ENCODE measurements at places on chromosomes 4 and X.

DNA sequence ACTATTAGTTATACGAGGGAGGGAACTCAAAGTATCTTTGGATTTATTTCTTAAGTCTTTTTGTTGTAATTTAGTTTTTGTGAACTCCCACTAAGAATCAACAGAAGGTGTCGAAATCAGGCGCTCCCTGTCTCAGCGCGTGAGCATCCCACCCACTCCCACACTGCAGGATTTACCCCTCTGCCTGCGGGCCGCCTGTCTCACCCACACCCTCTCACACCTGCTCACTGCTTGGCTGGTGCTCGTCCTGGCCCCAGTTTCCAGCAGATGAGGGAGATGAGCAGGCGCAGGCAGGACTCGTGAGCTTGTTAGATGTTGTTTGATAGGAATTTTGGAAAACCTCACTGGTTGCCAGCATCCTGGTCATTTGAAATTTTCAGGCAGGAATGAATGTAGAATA is 20.8 kb upstream of the HGFAC start:
- DNase-seq, result no peak

DNA sequence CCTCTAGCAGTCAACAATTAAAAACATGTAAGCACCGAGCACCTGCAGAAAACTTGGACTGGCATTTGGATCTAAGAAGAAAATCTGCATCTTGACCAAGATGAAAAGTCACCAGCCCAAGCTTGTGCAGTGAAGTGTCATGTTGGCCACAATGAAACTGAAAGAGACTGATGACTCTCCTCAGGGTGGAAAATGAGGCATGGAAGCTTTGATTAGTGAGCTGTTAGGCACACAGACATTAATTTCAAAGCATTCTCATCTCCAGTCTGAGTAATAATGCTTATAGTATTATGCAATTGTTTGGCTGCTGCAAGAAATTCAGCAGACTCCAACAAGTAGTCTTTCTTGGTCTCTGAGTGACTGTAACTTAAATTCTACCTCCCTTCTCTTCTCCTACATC is 150.1 kb downstream of the AR start:
- no peak for DNase-seq

DNA sequence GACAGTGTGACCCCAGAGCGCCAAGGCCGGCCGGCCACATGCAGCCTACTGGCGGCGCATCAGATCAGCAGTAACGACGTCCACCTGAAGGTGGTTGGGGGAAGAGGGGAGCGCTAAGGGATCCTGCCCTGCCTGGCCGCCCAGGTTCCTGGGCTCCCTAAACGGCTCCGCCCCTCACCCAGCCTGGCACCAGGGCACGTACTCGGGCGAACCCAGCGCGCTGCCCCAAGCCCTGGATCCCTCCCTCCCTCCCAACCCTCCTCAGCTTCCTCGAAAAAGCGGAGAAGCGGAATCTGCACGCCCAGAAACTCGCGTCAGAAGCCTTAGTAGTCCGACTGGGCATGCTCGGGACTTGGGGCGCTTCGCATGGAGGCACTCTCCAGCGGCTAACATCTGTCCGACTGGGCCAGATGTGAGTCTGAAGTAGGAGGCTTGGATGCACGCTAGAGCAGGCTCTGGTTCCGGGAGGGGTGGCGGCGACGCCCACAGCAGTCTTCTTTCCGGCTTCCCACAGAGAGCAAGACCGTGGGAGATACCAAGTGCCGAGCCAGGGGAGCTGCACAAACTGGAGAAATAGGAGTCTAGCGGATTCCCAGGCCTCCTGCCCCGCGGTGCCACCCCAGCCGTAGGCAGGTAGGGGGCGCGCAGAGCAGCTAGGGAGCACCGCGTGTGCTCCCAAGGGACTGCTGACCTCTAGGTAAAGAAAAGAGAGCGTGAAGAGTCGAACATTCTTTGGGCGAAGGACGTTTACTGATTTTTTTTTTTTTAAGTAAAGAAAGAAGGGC is 114.3 kb upstream of the TEX13C start:
- peak; percentile 55 for DNase-seq

GRCh38 chr4:108382751-108383150 is 214.0 kb upstream of the LEF1 start:
- no peak for DNase-seq

- peak; percentile 25 for DNase-seq
These were observed 32.7 kb upstream of the MBTPS2 start for GRCh38 chrX:21806691-21807090.

- no peak for DNase-seq
These were observed 128.3 kb downstream of the MANBA start for GRCh38 chr4:102632241-102633065.

DNA sequence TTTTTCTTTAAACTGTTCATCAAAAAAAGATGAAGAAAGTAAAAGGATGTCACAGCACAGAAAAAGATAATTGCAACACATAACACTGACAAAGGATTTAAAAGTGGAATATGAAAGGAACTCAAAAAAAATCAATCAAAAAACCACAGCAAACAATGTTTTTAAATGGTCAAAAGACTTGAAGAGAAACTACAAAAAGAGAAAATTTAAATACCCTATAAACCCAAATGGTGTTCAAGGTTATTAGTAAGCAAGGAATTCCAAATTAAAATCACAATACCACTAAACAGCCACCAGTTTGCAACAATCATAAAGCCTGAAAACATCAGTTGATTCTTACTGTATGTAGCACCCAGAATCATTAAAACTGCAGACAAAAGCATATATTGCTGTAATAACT is 36.5 kb upstream of the PCDH10 start:
- DNase-seq, result no peak

DNA sequence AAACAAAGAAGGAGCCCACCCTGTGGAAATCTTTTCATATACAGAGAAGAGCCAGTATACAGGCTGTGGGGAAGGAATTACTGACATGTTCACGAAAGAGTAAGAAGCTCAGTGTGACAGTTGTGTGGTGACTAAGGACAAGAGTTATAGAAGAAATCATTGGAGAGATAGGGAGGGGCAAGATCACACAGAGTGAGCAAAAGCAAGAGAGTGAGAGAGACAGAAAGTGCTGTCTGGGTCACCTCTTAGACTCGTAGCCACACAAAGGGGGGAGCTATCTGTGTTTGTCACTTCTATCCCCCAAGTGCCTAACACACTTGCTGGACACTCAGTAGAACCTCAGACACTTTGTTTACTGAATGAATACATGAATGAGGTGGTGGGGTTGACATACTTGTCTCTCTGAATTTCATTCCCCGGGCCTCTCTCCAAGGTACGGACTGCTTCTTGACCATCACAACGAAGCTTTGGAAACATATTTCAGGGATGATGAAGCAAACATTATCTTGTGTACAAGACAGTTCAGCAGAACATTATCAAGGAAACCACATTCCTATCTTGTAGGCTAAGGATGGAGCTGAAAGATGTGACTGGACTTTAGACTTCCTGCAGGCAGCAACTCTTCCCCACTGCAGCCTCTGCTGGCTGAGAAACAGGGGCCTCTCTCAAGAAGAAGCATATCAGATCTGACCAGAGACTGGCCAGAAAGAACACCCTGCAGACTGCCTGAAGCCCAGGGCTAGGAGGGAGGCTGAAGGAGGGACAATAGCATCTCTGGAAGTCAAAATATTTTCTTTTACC is 168.2 kb downstream of the AMELX start:
- DNase-seq, result no peak

DNA sequence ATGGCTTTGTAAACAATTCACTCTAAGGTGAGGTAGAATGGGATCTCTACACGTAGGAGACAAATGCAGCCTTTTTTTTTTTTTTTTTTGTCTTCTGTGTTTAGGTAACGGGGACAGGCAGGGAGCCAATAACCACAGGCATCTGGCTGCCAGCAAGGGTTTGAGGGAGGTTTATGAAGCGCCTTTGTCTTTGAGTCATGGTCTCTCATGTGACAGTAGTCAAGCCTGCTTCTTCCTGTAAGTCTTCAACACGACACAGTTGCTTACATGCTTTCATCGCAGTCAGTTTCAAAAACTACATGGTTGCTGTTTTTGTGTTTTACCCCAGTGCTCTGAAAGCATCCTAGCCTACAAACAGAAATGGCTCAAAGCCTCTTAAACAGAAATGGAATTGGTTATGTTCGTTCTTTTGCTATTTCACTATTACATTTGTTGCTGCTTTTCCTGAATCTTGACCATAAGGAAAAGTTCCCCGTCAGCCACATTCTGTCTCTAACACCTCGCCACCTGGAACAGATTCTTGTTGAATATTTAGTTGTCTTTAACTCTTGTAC is 127.8 kb upstream of the METTL14 start:
- DNase-seq, result no peak

GRCh38 chr4:159484864-159485263 is 382.0 kb downstream of the RAPGEF2 start:
- DNase-seq, result no peak

GRCh38 chr4:183384516-183384915 is 59.9 kb upstream of the CDKN2AIP start:
- DNase-seq, result no peak

DNA sequence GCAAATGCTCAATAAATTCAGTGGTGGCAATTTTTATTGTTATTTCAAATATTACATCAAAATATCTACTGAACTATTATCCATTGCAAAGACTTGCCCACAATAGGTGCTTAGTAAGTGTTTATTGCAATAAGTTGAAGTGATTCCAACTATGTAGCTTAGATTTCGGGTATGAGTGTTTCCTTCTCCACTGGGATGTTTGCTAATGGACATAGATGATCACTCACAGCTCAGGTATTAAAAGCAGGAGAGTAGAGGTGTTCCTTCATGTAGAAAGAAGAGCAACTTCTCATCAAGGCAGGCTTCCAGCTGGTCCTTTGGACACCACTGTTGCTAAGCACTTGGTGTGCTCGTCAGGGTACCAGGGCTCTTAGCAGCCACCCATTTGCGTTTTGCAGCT is 66.3 kb upstream of the MTM1 start:
- DNase-seq, result no peak

GRCh38 chr4:86007042-86007441 is 352.8 kb downstream of the MAPK10 start:
- no peak for DNase-seq

- DNase-seq, result no peak
These were observed 130.5 kb downstream of the PPA2 start for GRCh38 chr4:105343146-105343931.

- peak; percentile 67 for DNase-seq
These were observed 290.7 kb upstream of the FAM241A start for GRCh38 chr4:111854494-111855087.

GRCh38 chr4:84441758-84442377 is 57.2 kb downstream of the NKX6-1 start:
- no peak for DNase-seq

DNA sequence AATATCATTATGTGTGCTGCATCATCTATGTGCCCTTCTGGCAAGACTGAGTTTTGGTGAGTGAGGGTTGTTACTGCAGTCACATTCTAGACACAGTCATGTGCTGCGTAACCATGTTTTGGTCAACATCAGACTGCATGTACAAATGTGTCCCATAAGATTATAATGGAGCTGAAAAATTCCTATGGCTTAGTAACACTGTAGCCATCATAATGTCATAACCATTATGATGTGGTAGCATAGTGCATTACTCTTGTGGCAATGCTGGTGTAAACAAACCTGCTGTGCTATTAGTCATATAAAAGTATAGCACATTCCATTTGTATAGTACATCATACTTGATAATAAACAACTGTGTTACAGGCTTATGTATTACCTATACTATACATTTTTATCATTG is 198.1 kb upstream of the NUDT6 start:
- DNase-seq, result no peak

- DNase-seq, result no peak
These were observed 18.6 kb upstream of the RNF128 start for GRCh38 chrX:106707771-106708454.

DNA sequence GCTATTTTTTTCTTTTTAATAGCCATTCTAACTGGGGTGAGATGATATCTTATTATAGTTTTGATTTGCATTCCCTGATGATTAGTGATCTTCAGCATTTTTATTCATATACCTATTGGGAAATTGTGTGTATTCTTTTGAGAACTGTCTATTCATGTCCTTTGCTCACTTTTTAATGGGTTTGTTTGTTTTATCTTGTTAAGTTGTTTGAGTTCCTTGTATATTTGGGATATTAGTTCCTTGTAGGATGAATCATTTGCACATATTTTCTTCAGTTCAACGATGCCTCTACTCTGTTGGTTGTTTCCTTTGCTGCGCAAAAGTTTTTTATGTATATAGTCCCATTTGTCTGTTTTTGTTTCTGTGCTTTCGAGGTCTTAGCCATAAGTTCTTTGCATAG is 43.1 kb upstream of the DRP2 start:
- DNase-seq, result no peak

GRCh38 chrX:130186651-130187050 is 14.9 kb downstream of the RAB33A start:
- peak; percentile 66 for DNase-seq

- DNase-seq, result no peak
These were observed 44.2 kb upstream of the PRSS12 start for GRCh38 chr4:118396881-118397622.

DNA sequence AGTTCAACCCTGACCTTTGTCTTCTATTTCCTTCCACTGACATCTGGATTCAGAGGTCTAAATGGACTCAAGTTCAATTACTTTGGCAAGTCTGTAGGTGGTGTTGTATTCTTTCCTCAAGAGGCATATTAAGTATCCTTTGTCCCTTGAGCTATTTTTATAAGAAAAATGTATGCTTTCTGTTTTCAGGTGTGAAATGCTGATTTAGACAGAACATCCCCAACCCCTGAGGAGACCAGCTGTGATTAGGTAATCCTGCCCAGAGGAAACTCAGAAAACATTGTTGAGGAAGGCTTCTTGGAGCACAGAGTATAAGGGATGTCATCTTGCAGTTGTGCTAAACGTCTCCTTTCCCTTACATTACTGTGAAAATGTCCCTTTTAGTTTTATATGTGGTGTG is 46.6 kb upstream of the EGFL6 start:
- DNase-seq, result no peak

DNA sequence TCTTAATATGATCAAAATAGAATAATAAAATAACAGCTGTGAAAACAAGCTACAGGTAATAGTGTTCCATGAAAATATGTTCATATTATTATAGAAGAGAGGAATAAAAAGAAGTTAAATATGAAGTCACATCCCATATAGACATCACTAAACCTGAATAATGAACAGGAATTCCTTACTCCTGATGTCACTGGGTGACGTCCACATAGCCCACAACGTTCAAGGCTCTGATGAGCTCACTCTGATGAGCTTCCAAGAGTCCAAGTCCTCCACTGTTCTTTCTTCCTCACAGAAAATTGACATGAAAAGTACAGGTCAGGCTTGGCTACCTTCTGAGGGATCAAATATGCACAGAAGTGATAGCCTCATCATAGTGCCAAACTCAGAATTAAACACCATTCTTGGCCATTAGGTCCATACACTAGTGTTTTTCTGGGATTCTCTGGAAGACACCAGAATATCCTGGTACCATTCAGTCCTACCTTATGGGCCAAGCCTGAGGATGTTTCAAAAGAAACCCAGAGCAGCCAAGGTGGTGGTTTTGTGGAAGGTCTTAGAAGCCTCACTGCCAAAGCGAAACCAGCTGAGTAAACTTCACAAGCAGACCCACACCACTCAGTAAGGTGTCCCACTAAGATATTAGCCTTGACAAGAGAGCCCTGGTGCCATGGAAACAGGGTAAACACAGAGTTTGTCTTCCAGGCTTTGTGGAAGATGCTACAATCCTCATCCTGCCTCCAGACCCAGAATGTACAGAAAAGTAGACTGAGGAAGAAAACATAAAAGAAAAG is 138.4 kb upstream of the HHIP start:
- DNase-seq, result no peak

GRCh38 chr4:62256479-62256878 is 1056.4 kb downstream of the ADGRL3 start:
- no peak for DNase-seq

Measured in NCI-H82 (cell line).